HuH-7 (cell line): ENCODE measurements at places on chromosomes 4 and X.

GRCh38 chr4:185713272-185713671, 98.7 kb downstream of the SORBS2 start:
- no peak for DNase-seq

DNA sequence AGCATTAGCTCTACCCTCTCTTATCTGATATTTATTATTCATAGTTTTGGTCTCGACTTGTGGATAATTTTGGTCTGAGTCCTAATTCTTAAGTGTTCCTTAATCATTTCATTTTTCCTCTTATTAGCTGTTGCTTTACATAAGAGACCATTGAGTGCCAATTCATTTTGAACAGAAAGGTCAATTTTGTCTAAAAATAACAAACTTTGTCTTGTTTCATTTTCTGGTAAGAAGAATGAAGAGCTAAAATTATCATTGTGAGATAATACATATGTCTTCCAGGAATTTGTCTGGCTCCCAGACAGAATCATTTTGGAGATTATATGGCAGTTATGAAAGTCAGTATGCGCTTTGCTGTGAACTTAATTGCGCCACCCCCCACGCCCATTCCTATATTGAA, 1471.8 kb downstream of the PCDH7 start:
- no peak for DNase-seq

DNA sequence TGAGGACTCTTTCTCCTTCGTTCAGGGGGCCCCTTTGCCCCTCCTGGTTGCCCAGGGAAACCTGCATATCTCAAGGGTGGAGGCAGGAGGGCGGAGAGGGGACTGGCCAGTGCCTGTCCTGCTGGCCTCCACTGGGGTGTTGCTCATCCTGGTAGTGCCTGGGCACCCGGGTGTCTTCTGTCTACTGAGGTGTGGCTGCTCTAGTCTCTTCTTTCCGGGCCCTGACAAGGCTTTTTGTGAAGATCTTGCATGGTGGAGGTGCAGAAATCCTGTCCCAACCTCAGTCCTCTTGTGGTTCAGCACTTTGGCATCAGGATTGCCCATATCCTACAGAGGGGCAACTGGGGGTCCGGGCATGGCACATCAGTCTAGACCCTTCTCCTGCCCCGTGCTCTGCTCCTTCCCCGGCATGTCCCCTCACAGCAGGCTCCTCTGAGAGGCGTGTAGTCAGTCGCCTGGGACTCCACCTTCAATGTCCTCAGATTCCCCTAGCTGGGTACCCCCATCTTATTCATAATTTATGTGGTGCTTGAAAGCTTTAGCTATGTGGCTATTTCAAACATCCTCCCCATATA, 1.9 kb downstream of the CCDC110 start:
- no peak for DNase-seq

GRCh38 chr4:1512051-1512737, 106.0 kb upstream of the NKX1-1 start:
- no peak for DNase-seq

- no peak for DNase-seq
Observed at GRCh38 chrX:13474164-13474516, 95.3 kb upstream of the EGFL6 start.

DNA sequence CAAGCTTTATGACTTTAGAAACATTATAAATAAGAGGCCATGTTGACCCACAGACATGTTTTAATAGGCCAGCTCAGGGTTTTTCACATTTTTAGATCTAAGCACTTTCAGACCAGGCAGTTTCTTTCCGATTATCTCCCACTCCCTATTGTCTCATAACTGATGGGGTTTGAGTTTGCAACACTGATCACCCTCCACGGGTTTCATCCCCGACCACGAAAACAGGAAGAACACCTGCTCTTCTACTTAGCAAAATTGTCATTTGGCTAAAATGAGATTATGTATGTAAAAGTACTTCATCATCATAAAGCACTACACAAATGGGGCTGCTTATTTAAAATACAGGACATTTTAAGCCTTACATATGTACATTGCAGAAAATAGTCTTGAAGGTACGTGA, 407.9 kb downstream of the HNRNPD start:
- DNase-seq, result no peak

DNA sequence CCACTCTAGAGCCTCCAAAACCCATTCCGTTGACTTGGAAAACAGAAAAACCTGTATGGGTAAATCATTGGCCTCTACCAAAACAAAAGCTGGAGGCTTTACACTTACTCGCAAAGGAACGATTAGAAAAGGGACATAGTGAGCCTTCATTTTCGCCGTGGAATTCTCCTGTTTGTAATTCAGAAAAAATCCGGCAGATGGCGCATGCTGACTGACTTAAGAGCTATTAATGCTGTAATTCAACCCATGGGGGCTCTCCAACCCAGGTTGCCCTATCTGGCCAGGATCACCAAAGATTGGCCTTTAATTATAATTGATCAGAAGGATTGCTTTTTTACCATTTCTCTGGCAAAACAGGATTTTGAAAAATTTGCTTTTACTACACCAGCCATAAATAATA, 60.8 kb downstream of the ZNF732 start:
- peak; percentile 4 for DNase-seq

- DNase-seq, result no peak
Observed at GRCh38 chr4:11439836-11440235, 11.1 kb upstream of the HS3ST1 start.

- DNase-seq, result no peak
Observed at GRCh38 chr4:43457866-43458265, 565.4 kb downstream of the GRXCR1 start.

- DNase-seq, result no peak
Observed at GRCh38 chr4:38503689-38504395, 160.2 kb upstream of the KLF3 start.

DNA sequence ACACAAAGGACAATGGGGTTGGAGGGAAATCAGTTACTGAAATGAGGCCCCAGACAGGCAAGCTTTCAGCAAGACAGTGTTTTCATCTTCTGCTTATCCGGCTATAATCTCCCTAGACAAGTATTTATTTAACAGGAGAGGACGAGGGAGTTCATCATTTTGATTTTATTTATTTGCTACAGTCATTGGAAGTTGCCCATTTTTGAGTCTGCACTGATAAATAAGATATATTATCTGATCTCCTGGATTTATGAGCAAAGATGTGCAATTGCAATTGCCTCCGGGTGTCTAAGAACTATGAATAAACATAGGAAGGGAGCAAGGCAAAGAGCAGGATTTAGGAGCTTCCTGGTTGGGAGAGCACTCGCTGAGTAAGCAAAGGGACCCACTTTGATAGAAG, 263.2 kb upstream of the EDA2R start:
- no peak for DNase-seq

DNA sequence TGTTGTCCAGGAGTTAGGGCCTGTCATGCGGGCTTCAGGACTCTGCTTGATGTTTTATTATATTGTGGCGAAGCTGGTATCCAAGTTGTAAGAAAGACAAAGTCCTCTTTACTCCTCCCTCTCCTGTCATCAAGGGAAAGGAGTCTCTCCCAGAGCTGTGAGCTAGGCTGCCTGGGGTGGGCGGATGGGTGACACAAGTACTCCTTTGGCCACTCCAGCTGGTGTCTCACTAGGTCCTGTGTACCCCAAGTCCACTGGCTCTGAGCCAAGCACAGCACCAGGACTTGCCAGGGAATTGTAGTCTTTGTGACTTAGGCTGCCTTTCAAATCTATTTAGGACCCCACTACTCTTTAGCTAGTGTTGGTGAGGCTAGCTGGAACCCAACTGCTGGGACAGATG, 36.7 kb upstream of the RPS6KA6 start:
- no peak for DNase-seq

- no peak for DNase-seq
Observed at GRCh38 chrX:70613295-70613694, 168.7 kb downstream of the DLG3 start.

- DNase-seq, result no peak
Observed at GRCh38 chr4:8550691-8551090, 29.5 kb upstream of the GPR78 start.

DNA sequence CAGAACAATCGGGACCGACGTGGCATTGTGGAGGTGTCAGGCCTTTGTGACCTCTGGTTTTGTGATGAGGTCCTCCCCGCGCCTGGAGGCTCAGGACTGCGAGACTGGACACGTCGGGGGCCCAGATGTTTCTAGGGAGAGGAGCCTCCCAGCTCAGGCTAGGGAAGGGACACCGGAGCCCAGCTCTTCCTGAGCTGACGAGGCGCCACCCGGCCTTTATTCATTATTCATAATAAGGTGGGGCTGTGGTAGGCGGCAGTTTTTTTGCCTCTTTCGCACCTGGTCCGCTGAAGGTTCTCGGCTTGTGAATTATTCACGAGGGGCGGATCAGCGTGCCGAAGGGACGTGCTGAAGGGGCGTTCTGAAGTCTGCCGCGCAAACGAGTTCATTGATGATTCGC, 2.3 kb upstream of the UBA1 start:
- no peak for DNase-seq

GRCh38 chr4:152961773-152962115, 25.6 kb downstream of the FHDC1 start:
- DNase-seq, result no peak

DNA sequence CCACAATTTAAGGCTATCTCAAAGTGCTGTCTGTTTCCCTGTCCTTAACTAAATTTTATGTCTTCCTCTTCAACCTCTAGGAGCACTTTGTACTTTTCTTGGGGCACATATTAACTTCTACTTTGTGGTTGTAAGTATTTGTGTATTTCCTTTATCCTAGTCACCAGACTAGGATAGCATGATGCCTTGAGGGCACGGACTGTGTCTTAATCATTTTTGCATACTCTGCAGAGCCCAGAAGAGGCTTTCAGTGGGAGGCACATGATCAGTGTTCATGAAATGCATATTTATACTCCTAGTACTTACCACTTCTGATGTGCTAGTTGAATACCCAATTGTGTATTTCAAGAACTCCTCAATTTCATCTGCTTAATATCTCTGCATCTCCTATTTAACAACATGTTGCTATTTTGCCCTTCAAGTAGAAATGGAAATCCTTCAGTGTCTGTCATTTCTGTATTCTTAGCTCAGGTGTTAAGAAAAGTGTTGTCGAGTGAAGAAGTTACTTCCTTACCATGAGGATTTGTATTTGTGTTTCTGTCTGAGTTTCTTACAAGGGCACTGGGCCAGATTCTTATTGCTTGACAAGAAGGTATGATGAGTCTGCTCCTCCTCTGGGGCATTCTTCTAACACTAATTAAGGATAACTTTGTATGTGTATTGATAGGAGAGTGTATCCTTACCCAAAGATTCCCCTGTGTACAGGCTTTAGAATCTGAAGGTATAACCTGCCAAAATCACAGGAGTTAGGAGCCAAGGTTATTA, 28.3 kb upstream of the PGRMC2 start:
- DNase-seq, result no peak

DNA sequence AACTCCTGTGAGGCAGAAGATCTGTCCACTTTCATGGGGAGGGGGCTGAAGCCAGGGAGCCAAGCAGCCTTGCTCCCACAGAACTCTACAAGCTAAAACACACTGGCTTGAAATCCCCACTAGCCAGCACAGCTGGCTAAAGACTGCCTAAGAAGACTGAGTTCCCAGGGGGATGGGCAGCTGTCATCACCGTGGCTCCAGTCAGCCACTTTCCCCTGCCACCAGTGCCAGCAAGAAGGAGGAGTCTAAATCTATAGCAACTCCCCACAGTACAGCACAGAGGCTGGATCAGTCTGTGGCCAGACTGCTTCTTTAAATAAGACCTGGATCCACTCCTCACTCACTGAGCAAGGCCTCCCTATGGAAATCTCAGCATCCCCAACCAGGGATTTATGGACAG, 308.6 kb downstream of the FAM47B start:
- DNase-seq, result no peak

- DNase-seq, result no peak
Observed at GRCh38 chrX:76253432-76253831, 80.6 kb downstream of the PBDC1 start.

GRCh38 chr4:145818011-145818410, 120.6 kb downstream of the ZNF827 start:
- DNase-seq, result no peak

GRCh38 chrX:68419975-68420374, 13.3 kb downstream of the OPHN1 start:
- DNase-seq, result no peak

DNA sequence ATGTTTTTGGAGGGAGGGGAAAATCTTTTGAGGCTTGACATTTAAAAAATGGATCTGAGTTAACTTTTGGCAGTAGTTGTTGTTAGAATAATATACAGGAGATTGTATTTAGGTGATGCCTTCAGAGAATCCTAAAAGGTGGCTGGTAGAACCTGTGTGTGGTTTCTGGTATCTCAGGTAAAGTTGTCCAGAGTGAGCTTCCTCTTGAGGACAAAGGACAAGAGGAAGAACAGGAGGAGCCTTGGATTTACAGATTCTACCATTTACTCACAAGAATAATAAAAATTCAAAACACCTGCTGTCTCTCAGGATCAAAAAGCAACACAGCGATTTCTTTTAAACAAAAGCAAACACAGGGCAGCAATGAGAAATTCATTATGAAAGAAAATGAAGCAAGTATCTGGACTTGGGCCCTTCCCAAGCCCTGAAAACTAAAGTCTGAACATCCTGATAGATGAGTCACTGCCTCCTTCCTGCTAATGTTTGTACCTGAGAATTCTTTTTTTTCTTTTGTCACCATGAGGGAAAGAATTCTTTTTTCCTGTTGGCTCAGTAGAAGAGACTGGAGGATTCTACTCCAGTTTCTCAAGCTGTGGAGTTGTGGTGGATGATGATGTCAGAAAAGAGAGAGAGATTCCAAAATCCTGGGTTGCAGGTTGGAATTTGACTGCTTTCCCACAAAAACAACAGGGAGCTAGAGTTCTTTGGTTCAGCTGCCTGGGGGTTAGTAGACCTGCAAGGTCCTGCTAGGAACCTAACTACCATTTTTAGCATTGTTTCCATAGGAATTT, 31.5 kb upstream of the RAPGEF2 start:
- no peak for DNase-seq

- DNase-seq, result no peak
Observed at GRCh38 chr4:111849746-111850284, 295.4 kb upstream of the FAM241A start.

DNA sequence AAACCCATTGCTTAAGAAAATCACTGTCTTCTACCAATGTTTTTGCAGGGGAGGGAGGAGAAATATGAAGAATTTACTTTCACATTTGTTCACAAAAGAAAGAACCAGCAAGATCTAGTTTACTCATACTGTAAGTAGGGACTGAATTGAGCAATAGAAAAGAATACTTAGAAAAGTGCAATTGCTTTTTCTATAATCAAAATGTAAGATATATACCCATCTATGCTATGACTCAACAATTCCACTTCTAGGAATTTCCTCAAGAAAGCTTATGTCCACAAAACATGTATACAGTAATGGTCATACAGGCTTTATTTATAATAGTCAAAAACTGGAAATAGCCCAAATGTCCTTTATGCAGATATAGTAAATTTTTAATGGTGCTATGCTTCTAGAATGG, 196.4 kb downstream of the LRBA start:
- no peak for DNase-seq

DNA sequence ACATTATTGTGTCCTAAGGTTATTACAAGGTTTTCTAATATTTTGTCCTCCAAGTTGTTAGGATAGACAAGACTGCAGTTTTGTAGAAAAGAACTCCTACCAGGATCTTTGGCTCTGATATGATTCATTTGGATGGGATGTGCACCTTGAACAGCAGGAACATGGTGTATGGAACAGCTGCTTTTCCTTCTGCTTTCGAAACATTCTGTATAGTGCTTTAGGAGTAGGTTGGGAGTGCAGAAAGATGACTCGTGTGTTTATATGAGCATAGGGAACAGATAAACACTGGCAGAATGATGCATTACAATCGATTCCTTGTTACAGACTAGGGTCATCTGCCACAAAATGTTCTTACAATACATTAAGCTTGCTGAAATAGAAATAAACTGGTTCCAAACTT, 790.1 kb downstream of the DMD start:
- DNase-seq, result no peak
